Effector memory CD4-positive, alpha-beta T cell (primary cell): ENCODE measurements at places on chromosomes 3 and 15.

DNA sequence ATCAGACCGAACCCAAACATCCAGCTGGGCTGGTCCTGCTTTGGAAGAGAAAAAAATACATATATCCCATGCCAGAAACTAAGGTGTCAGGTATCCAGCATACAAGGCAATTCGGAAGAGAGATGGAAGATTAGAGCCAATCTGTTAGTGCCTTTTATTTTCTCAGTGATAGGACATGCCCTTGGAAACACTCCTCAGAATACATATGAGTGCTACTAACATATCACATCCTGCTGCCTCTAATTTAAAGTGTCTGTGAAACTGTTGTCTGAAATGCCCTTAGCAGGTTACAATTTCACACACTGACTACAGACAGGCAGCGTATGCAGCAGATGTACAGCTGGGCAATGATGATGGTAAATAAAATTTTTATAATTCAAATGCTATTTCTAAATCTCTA, 78.9 kb downstream of the RBPMS2 start:
- H3K4me1 ChIP-seq, result peaks cover 26% of the 10 kb centered on the region
- no peak for DNase-seq
- no peaks in the 10 kb centered on the region for H3K27me3 ChIP-seq
- no peaks in the 10 kb centered on the region for H3K36me3 ChIP-seq
- no peak overlapping the region for H3K4me3 ChIP-seq

GRCh38 chr15:37794947-37795346, 139.5 kb upstream of the TMCO5A start:
- no peaks in the 10 kb centered on the region for H3K27me3 ChIP-seq
- H3K27ac ChIP-seq, result no peak overlapping the region
- no peaks in the 10 kb centered on the region for H3K4me1 ChIP-seq
- no peak overlapping the region for H3K4me3 ChIP-seq
- no peaks in the 10 kb centered on the region for H3K36me3 ChIP-seq
- DNase-seq, result no peak

GRCh38 chr3:148729476-148730055, 31.9 kb downstream of the AGTR1 start:
- DNase-seq, result no peak
- H3K27ac ChIP-seq, result no peak overlapping the region
- no peak overlapping the region for H3K4me3 ChIP-seq
- H3K27me3 ChIP-seq, result no peaks in the 10 kb centered on the region
- no peaks in the 10 kb centered on the region for H3K4me1 ChIP-seq

DNA sequence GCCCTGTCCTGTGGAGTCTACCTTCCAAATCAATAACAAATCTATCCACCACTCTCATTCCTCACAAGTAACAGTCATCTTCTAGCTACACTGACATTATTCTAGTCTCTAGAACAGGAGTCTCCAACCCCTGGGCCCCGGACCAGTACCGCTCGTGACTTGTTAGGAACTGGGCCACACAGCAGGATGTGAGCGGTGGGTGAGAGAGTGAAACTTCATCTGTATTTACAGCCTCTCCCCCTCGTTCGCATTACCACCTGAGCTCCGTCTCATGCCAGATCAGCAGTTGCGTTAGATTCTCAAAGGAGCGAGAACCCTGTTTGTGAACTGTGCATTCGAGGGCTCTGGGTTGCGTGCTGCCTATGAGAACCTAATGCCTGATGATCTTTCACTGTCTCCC, 31.9 kb downstream of the ROBO2 start:
- H3K36me3 ChIP-seq, result no peaks in the 10 kb centered on the region
- no peak overlapping the region for H3K4me3 ChIP-seq
- no peak overlapping the region for H3K27ac ChIP-seq
- H3K27me3 ChIP-seq, result no peaks in the 10 kb centered on the region
- H3K4me1 ChIP-seq, result no peaks in the 10 kb centered on the region

DNA sequence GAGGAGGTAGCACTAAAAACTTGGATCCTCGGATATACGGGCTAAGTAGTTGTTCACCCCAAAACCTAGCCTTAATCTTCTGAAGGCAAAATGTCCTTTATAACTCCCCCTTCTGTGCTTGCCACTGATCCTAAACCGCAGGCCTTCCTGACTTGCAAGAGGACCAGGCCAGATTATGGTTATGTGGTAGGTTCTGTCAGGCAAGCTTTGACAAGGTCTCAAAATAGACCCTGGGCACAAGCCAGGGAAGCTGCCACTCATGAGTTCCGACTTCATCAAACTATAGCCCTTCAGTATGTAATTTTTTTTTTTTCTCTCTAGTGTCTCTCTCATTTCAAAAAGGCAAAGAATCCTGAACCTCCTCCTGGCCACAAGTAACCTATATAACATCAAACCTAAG, 3.2 kb downstream of the LRRFIP2 start:
- H3K27ac ChIP-seq, result no peak overlapping the region
- no peaks in the 10 kb centered on the region for H3K27me3 ChIP-seq
- peaks cover 5% of the 10 kb centered on the region for H3K4me1 ChIP-seq
- DNase-seq, result no peak
- H3K36me3 ChIP-seq, result no peaks in the 10 kb centered on the region
- H3K4me3 ChIP-seq, result no peak overlapping the region

DNA sequence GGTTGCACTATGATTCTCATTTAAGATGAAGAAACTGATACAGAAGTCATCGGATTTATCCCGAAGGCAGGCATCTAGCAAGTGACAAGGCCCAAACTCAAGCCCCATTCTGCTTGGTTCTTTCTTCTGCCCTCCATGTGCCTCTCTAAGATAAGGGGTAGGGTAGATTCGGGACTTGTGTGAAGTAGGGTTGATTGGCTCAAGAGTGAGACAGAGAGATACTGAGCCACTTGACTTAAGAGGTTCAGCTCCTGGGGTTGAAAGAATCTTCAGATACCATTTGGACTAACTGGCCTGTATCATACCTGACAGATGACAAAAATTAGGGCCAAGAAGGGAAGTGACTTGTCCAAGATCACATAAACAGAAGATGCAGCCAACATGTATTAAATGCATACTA, 891 bp downstream of the RFT1 start:
- H3K27ac ChIP-seq, result peak overlapping the region; percentile 95
- peaks cover 16% of the 10 kb centered on the region for H3K4me1 ChIP-seq
- peak overlapping the region; percentile 90 for H3K4me3 ChIP-seq
- no peaks in the 10 kb centered on the region for H3K27me3 ChIP-seq

GRCh38 chr3:157443905-157444796, 7.5 kb downstream of the PTX3 start:
- H3K4me3 ChIP-seq, result no peak overlapping the region
- H3K36me3 ChIP-seq, result no peaks in the 10 kb centered on the region
- no peaks in the 10 kb centered on the region for H3K27me3 ChIP-seq

DNA sequence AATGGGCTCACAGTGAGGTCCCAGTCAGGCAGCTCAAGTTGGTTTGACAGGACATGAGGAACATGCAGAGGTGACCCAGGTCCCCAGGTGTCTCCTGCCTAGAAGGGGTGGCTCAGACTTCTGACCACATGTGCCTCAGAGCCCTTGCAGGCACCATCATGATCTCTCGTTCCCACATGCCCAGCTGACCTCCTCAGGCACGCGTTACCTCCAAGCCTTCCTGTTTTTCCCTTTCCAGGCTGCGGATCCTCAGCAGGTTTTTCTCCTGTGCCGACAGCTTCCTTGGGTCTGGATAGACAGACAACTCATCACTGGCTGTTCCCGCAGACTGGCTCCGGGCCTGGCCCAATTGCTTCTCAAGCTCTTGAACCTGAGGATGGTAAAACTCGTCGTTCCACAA, 30.4 kb downstream of the CCDC13 start:
- H3K4me1 ChIP-seq, result peaks cover 12% of the 10 kb centered on the region
- H3K27ac ChIP-seq, result no peak overlapping the region
- no peak overlapping the region for H3K4me3 ChIP-seq
- no peaks in the 10 kb centered on the region for H3K27me3 ChIP-seq
- no peak for DNase-seq

- H3K4me1 ChIP-seq, result no peaks in the 10 kb centered on the region
- DNase-seq, result no peak
- H3K4me3 ChIP-seq, result no peak overlapping the region
- no peak overlapping the region for H3K27ac ChIP-seq
- no peaks in the 10 kb centered on the region for H3K36me3 ChIP-seq
Observed at GRCh38 chr3:242602-243355, 46.2 kb downstream of the CHL1 start.

DNA sequence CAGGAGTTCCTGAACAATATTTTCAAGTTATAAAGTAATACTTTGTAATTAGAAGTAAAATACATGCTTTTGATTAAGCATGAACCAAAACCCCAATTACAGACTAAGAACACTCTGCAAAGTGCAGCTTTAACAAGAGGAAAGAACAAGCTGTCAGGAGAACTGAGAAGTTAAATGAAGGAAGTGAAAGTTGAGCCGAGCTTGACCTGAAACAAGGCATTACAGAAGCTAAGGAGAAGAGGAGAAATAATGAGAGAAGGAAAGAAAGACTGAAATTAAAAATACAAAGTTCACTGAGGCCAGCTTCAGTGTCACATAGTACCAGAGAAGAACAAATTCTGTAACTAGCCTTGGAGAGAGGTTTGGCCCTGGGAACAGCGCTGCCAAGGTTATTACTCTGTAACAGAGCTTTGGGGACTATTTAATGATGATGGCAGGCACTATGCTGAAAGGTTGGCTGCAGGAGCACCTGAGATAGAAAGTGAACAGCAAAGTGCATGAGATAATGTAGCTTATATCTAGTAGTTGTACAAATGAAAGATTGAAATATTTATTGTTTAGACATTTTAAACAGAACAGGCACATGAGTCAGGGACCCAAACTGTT, 241.9 kb upstream of the PEX5L start:
- H3K27ac ChIP-seq, result no peak overlapping the region
- no peaks in the 10 kb centered on the region for H3K4me1 ChIP-seq
- no peak overlapping the region for H3K4me3 ChIP-seq
- no peaks in the 10 kb centered on the region for H3K36me3 ChIP-seq

DNA sequence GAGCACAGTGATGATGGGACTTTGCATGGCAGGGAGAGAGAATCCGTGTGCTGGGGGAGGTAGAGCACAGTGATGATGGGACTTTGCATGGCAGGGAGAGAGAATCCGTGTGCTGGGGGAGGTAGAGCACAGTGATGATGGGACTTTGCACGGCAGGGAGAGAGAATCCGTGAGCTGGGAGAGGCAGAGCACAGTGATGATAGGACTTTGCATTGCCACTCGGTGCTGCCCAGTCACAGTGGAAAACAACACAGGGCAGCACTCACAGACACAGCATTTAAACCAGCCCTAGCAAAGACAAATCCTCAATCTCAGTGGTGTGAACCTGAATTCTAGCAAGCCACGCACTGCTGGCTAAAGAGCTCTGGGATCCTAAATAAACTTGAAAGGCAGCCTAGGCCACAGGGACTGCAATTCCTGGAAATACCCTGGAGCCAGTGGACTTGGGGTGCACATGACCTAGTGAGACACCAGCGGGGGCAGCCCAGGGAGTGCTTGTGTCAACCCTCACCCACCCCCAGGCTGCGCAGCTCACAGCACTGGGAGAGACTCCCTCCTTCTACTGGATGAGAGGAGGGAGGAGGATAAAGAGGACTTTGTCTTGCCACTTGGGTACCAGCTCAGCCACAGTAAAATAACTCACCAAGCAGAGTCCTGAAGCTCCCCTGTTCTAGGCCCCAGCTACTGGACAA, 23.4 kb upstream of the TNK2 start:
- no peaks in the 10 kb centered on the region for H3K36me3 ChIP-seq
- H3K27me3 ChIP-seq, result no peaks in the 10 kb centered on the region
- no peak overlapping the region for H3K4me3 ChIP-seq
- no peak for DNase-seq
- H3K4me1 ChIP-seq, result no peaks in the 10 kb centered on the region

- no peaks in the 10 kb centered on the region for H3K36me3 ChIP-seq
- no peaks in the 10 kb centered on the region for H3K27me3 ChIP-seq
- no peak overlapping the region for H3K27ac ChIP-seq
Observed at GRCh38 chr3:125126323-125126722, 70.5 kb upstream of the HEG1 start.

GRCh38 chr3:8987645-8988383, 24.5 kb upstream of the RAD18 start:
- no peaks in the 10 kb centered on the region for H3K4me1 ChIP-seq
- no peak overlapping the region for H3K27ac ChIP-seq
- no peaks in the 10 kb centered on the region for H3K27me3 ChIP-seq
- H3K4me3 ChIP-seq, result no peak overlapping the region
- H3K36me3 ChIP-seq, result no peaks in the 10 kb centered on the region
- peak; percentile 19 for DNase-seq

GRCh38 chr3:105555206-105555605, 188.5 kb downstream of the ALCAM start:
- no peak overlapping the region for H3K4me3 ChIP-seq
- no peaks in the 10 kb centered on the region for H3K4me1 ChIP-seq
- H3K36me3 ChIP-seq, result no peaks in the 10 kb centered on the region
- no peaks in the 10 kb centered on the region for H3K27me3 ChIP-seq
- H3K27ac ChIP-seq, result no peak overlapping the region
- DNase-seq, result no peak

DNA sequence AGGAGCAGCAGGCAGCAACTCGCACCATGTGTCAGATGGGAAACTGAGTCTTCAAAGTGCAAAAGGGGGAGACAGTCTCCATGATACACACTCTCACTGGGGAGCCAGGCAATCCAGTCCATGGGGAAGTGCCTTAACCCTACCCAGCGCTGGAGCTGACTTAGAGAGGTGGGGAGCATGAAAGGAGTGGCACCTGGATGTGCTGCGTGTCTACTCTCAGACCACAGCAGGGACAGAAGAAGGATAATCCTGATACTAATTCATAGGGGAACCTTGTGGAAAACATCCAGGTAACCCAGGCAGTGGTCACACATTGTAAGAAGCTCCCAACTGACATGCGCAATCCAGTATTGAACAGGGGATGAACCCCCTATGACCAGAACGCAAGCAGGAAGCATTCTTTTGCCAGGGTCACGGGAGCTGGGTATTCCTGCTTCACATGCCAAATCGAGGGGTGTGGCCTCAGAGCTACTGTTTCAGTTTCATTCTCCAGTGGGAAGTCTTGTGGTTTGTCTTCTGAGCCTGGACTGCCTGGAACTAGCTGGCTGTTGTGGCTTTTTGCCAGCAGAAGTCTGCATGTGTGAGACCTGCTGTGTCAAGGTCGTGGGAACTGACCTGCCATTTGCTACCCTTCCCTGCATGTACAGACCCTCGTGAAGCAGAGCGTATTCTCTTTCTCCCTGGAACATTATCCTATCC, 367.6 kb upstream of the NDN start:
- no peaks in the 10 kb centered on the region for H3K4me1 ChIP-seq
- no peak overlapping the region for H3K4me3 ChIP-seq
- no peak overlapping the region for H3K27ac ChIP-seq
- H3K27me3 ChIP-seq, result no peaks in the 10 kb centered on the region
- H3K36me3 ChIP-seq, result no peaks in the 10 kb centered on the region

- no peak overlapping the region for H3K27ac ChIP-seq
- H3K36me3 ChIP-seq, result no peaks in the 10 kb centered on the region
- H3K4me3 ChIP-seq, result no peak overlapping the region
Observed at GRCh38 chr3:159200176-159200575, 398.3 kb downstream of the MFSD1 start.

GRCh38 chr15:38163658-38164057, 89.0 kb upstream of the SPRED1 start:
- DNase-seq, result no peak
- H3K4me3 ChIP-seq, result no peak overlapping the region
- H3K27me3 ChIP-seq, result no peaks in the 10 kb centered on the region
- no peaks in the 10 kb centered on the region for H3K4me1 ChIP-seq
- no peak overlapping the region for H3K27ac ChIP-seq
- no peaks in the 10 kb centered on the region for H3K36me3 ChIP-seq
